Islet precursor cell (in vitro differentiated cells): ENCODE measurements at places on chromosomes 12 and 14.

DNA sequence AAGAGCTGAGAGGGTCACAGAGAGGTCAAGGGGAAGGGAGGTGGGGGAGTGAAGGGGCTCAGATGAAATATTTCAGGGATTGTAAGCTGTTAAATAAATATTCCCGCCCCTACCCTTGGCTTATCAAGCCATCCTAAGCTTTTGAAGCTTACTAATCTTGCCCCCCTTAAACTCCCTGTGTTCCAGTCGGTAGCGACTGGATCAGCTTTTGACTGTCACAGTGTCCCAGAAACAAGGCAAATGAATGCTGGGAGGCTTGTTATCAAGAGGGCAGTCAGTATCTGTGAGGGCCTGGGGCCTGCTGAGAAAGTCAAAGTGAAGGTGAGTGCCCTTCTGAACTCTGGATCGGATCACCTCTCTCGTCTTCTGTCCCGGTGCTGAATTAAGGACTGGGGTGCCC, 128.1 kb downstream of the DACT1 start:
- DNase-seq: no peak

DNA sequence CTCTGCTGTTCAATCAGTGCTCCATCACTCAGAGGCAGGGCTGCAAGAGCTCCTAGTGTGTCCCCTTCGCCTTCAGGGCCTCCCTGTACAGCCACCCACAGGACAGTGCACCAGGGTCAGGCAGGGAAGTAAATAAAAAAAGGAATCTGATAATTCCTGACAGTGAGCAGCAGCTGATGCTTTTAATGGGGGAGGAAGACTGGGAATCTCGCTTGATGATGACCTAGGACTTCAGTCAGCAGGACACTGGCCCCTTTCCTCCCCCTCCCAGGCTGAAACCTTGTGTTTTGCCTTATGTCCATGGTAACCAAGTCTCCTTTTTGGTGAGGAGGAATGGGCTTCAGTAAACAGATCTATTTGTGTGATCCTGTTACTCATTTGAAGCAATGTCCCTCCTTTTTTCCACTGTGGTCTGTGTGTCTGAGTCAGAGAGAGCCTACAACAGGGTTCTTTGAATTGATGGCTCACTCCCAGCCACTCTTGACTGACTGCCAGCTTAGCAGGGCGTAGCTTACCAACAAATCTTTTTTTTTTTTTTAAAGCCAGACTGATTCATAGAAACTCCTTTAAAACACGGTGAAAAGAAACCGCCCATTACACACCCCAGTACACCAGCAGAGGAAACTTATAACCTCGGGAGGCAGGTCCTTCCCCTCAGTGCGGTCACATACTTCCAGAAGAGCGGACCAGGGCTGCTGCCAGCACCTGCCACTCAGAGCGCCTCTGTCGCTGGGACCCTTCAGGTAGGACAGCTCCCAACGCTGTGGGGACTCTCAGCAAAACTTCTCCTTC, at the start of gene EMP1:
Gene EMP1, plus strand, starts transcription at position 597 of the 792 bp plus-strand sequence. CDS start 14,785 bp downstream, outside the sequence.
- DNase-seq: peak; percentile 95

GRCh38 chr12:60832290-60832689, 1236.5 kb downstream of the SLC16A7 start:
- no peak for DNase-seq

DNA sequence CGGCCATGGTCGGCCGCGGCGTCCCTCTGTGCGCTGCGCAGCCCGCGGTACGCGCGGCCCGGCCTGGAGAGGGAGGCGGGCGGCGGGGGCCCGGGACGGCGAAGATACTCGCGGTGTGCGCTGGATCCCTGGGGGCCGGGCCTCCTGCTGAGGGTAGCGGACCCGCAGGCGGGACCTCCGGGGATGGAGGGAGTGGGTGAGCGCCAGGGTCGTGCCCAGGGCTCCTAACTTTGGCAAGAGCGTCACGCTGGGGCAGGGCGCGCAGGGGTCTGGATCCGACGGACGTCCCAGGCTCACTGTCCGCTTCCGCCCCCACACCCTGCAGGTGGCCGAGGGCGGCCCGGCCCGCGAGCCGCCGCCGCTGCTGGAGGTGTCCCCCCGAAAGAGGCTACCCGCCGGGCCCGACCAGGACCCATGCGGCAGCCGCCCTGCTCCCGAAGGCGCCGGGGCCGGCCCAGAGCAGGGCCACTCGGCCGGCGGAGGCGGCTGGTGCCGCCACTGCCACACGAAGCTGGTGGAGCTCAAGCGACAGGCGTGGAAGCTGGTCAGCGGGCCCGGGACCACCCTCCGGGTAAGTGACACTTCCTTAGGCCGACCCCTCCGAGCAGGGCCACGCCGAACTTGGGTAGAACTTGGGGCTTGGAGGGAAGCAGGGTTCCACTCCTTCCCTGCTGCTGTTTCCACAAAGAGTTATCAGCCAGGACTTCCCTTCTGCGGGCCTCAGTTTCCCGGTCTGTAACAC, 502 bp downstream of the KIF26A start:
- peak; percentile 60 for DNase-seq

DNA sequence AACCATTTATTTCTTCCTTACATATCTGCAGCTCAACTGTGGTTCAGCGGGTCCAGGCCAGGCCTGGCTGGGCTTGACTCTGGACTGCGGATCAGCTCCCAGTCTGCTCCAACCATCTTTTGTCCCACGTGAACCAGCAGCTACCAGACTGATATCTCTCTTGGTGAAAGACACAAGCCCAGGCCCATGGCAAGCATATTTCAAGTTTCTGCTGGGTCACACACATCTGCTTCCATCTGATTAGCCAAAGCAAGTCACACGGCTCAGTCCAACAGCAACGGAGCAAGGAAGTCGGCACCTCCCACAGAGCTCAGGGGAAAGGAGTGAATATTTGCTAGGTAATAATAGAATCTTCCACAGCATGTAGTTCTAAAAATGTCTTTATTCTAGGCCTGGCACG, 24.7 kb upstream of the MARK3 start:
- DNase-seq: no peak

- no peak for DNase-seq
Observed at GRCh38 chr12:41184864-41185263, 3.3 kb upstream of the PDZRN4 start.

GRCh38 chr12:132469423-132469822, 20.5 kb upstream of the FBRSL1 start:
- no peak for DNase-seq

GRCh38 chr12:28497889-28498411, 307.7 kb downstream of the CCDC91 start:
- DNase-seq: no peak

GRCh38 chr14:30296931-30297405, 262.0 kb upstream of the G2E3 start:
- DNase-seq: no peak

GRCh38 chr14:91311284-91311662, 66.8 kb upstream of the GPR68 start:
- DNase-seq: no peak

DNA sequence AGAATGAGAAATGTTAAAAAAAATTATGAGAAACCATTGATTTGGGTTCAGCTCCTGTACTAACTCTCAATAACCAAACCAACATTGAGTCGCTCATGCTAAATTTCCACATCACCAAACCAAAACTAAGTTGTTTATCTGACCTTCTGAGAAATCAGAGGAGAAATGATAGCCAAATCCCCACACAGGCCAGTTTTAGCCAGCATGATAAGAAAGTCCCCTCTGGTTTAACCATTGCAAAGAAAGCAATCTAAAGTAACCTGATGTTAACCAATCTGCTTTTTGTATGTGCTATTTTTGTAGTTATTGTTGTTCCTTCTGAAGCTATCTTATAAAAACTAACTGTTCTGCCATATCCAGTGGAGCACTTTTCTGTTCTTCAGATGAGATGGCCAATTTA, 599.7 kb downstream of the SLC16A7 start:
- DNase-seq: no peak

GRCh38 chr12:98295681-98296080, 219.7 kb upstream of the TMPO start:
- DNase-seq: no peak

DNA sequence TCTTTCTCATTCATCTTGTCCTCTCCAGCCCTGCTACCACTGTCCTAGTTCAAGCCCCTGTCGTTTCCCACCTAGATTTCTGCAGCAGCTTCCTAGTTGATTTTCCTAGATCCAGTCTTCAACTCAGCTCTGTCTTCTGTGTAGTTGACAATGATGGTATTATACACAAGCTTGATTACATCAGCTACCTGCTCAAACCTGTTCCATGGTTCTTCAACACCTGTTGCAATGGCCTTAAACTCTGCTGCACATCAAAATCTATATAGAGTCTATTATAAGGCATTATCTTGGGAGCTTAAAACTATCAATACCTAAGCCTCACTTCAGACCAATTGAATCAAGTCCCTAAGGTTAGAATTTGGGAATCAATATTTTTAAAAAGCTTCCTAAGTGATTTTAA, 71.7 kb upstream of the PELI2 start:
- no peak for DNase-seq
